Ovary (tissue), 10 donors: ENCODE measurements at places on chromosomes 5 and 9.

DNA sequence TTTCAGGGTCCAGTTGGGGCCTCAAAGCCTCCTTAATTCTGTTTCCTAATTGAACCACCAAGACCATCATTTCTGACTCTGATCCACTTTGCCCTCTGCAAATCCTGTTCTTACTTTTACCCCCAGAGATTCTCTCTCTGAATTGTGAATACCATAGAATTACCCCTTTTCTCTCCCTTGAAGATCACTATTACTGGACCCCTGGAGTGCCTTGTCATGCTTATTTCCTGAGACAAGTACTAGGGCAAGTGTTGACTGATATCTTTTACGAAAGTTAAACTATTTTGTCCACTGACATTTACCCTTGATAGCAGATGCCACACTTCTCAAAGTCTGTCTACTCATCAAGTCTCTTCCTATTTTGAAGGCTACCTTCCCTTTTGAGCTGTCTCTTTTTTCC is 246.9 kb upstream of the PTGER4 start:
- DNase-seq = no peak

DNA sequence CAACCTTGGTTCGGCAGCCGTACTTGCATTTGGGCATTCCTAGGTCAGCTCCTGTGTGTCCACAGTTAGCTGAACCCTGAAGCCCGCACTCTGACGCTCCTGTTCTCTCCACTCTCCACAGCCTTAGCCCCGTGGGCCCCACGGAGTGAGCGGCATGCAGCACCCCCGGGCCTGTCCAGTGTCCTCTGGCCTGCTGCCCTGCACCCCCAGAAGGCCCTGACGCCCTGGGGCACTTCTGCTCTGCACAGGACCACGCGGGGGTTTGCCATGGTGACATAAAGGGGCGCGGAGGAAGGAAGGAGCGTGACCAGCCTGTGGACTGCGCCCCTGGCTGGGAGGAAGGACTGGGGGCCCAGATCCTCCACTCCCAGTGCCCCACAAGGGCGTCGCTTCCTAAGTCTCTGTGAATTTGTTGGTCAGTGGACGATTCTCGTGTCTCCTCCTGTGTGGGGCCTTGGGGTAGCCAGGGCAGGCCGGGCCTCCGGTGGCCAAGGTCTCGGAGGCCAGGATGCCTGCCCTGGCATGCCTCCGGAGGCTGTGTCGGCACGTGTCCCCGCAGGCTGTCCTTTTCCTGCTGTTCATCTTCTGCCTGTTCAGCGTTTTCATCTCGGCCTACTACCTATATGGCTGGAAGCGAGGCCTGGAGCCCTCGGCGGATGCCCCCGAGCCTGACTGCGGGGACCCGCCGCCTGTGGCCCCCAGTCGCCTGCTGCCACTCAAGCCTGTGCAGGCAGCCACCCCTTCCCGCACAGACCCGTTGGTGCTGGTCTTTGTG is 13.0 kb downstream of the NDST1 start:
- DNase-seq = no peak

DNA sequence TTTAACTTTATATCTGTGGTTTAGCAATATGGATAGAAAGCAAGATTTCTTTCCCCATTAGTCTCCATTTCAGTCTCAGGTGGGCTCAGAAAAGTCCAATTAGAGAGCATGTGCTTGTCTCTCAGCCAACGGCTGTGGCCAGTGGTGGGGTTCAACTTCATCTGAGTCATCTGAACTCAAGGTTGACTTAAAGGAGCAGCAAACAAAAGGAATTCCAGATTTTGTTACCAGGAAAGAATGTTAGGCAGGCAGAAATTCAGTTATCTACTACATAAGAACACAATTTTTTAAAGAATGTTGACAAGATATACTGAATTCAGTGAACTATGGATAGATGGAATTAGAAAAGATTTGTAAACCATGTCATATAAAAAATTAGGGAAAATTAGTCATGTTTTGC is 784.1 kb downstream of the MAT2B start:
- DNase-seq = no peak

GRCh38 chr9:110768886-110769285 is 100.3 kb downstream of the MUSK start:
- no peak for DNase-seq

DNA sequence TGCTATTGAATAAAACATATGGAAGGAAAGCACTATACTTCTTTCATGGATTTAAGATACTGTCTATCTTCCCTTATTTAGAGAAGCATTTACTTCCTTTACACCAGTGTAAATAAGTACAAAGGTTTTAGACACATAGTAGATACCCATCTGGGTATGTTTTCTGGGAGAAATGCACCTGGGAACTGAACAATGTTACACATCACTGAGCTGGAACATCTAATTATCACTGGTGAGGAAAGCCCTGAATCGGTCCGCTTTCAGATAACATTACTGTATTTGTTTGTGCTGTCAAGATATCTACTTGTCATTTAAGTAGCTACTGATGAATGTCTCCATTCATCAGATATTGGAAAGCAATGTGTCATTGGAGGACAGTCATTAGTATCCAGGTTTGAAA is 964.7 kb upstream of the PTPRD start:
- no peak for DNase-seq

GRCh38 chr5:170405817-170406216 is 16.6 kb upstream of the KCNMB1 start:
- no peak for DNase-seq

GRCh38 chr5:95725937-95726810 is 5.0 kb upstream of the RHOBTB3 start:
- DNase-seq = no peak

DNA sequence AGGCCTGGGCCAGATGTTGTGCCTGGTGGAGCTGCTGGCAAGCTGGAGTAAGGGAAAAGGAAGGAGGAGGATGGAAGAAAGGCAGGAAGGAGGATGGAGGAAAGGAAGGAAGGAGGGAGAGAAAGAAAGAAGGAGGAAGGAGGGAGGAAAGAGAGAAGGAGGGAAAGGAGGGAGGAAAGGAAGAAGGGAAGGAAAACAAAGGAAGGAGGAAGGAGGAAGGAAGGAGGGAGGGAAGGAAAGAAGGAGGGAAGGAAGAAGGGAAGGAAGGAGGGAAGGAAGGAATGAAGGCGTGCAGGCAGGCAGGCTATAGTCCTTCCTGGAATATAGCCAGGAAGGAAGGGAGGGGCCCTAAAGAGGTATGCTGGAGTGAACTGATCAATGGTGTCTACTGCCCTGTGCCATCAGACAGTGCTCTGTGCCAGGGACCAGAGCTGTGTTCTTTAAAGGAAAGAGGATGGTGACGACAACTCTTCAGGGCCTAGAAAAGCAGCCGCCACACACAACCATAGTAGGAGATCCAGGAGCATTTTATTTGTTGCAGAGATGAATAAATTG is 61.4 kb upstream of the UBTD2 start:
- no peak for DNase-seq

GRCh38 chr9:88783711-88784083 is 207.6 kb upstream of the S1PR3 start:
- no peak for DNase-seq

GRCh38 chr5:36536616-36537005 is 69.8 kb upstream of the SLC1A3 start:
- DNase-seq = no peak

DNA sequence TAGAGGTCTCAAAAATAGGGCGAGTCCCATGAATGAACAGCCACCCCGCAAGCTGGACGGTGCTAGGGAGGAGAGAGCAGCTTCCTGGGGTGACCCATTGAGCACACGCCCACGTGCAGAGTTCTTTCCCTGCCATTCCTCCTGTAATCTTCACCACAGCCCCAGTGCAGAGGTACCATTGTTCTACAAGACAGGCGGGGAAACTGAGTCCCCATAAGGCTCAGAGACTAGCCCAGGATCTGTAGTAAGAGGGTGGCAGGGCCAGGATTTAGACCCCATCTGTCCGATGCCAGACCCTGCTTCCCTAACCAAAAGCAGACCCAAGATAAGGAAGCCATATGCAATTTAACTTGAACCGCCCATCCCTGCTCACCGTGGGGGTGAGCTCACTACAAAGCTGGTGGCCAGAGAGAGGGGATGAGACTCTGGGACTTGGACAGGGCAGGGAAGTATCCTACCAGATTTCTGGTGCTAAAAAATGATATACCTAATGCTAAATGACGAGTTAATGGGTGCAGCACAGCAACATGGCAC is 36.7 kb upstream of the ORM1 start:
- DNase-seq = peak; percentile 8

- DNase-seq = peak; percentile 77
These were observed 2.8 kb downstream of the CD74 start for GRCh38 chr5:150409638-150410523.

DNA sequence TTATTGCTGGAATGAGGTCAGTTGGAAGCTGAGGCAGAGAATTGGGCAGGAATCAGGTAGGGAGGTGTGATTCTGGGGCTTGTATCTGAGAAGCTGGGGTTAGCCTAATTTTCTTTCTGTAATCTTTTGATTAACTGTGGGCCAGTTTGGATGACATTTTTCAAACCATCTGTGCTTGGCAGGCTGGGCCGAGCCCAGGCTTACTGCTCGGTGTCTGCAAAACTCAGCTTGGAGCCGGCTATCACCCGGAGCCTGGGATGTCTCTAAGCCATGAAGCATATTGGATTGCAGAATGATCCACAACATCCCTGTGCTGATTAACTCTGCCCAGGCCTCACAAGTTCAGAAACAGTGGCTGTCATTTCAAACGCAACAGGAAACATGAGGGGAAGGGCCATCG is 26.5 kb downstream of the KCNMB1 start:
- DNase-seq = no peak

DNA sequence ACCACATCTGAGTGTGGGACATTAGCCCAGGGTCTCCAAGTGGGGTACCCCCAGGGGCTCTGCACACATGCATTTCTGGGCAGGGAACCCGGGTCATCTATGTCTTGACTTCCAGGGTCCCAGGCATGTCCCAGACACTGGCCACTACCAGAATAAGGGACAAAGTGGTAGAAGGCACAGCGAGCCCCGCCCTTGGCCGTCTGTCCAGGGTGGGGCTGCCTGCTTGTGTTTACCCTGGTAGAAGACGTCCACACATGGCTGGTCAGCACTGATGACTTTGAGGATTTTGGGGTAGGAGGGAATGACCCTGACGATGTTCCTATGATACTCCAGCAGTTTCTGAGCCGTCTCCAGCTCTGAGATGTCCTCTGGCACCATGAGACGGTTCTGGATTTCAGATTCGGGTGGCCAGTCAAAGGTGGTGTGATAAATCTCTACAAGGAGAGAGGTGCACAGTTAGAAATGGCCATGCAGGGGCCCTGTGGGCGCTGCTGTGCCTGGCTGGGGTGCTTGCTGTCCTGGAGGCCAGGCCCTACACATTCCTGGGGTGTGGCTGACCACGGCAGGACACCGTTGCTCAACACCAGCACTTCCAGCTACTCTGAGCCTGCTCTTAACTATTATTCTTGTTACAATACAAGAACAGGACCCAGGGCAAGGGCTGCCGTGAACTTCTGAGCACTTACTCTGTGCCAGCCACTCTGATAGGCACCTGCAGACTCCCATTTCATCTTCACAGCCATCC is 51.3 kb downstream of the AK8 start:
- DNase-seq = no peak

GRCh38 chr5:38666668-38667498 is 110.4 kb upstream of the LIFR start:
- DNase-seq = peak; percentile 34

DNA sequence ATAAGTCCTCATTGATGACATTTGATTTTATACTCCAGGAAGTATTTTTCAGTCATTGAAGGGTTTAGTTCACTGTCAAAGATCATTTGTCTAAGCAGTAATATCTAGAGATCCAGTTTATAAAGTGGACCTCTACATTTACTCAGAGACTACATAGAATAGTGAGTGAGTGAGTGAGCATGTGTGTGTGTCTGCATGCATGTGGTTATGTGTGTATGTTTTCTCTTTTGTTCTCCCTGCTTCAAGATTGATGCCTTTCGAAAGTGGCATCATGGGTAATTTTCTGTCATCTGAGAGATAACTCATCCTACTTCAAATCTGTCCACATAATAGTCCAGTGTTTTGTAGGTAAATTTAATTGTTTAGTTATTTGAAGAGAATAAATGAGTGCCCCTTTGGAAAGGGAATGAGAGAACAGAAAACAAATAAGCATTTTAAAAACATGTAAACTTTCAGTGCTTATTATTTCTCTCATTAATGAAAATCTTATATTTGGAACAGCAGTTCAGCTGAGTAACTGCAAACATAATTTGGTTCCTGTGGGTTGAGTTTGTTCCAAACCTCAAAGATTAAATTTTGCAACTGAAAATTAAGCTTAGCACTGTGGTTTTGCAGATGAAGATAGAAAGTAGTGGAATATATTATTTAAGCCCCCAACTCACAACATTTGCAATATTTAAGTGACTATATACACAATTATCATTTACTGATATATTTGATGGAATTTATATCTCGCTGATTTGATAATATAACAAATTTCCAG is 1295.1 kb upstream of the C9orf72 start:
- no peak for DNase-seq

DNA sequence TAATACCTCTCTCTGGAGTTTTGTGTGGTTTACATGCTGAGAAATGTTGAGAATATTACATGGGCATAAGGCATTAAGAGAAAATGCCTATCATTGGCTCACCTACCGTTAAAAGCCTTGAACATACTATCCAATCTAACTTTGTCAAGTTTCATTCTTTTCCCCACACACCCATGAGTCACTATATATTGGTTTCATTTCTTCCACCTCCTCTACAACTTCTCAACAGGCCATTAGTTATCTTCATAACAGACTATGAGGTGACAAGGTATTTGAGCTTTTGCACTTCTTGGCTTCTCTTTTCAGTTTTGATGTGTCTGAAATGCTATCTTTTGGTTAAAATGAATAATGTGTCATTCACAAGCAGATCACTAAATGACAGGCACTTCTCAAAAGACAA is 288.0 kb downstream of the KCNN2 start:
- no peak for DNase-seq

DNA sequence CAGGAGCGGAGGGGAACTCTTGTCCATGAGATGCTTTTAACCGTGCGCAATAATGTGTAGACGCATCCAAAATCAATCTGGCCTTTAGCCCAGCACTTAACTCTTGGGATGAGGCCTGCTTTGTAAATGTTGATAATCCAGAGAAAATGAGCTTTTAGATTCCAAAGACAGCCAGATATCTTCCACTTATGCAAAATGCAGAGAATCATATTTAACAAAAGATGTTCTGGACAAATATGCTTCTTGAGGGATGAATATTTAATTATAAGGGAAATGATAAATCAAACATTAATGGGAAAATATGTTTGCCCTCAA is 5.6 kb downstream of the S1PR3 start:
- no peak for DNase-seq

DNA sequence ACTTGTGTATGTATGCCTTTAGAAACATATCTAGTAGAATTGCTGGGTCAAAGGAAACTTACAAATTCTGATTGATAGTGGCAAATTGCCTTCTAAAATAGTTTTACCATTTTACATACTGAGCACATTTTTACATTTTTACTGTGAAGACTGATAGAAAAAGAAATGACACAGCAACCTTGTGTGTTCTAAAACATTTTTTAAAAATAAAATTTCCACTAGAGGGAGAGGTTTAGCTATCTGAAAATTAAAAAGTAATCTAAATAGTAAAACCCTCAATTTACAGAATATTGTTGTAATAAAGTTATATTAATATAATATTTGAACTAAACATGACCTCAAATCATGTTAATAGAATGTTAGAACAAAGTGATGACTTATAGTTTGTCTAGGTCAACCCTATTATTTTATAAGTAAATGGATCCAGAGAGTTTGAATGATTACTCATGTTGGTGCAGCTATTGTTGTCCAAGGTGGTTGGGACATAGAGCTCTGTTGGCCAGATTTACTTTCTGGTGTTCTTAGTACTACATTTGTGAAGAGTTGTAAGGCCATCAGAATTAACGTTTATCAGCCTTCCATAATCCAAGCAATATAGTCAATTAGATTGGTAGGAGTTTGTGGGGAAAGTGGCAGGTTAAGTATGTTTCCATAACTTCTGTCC is 17.2 kb downstream of the CENPP start:
- no peak for DNase-seq

GRCh38 chr9:105064248-105065097 is 136.5 kb upstream of the ABCA1 start:
- peak; percentile 89 for DNase-seq
